Activated CD4-positive, alpha-beta T cell treated with anti-CD3 and anti-CD28 coated beads, Interleukin-2, amount 50 U/mL, for 24 hours (primary cell): ENCODE measurements at places on chromosomes 12 and 14.

DNA sequence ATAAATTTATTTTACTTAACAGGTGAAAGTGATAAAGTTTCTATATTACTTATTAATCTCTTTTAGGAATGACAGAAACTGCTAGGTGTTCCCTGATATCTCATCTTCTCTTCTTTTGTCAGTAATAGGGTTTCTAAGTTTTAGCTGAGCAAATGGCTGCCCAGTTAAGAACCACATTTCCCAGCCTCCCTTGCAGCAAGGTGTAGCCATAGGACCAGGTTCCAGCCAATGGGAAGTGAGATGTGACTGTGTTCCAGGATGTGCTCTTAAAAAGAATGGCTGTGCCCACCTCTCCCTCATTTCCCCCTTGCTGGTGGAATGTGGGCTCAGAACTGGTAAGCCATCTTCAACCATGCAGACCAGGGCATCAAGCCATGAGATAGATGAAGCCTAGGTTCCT is 165.6 kb downstream of the HELB start:
- DNase-seq = no peak

DNA sequence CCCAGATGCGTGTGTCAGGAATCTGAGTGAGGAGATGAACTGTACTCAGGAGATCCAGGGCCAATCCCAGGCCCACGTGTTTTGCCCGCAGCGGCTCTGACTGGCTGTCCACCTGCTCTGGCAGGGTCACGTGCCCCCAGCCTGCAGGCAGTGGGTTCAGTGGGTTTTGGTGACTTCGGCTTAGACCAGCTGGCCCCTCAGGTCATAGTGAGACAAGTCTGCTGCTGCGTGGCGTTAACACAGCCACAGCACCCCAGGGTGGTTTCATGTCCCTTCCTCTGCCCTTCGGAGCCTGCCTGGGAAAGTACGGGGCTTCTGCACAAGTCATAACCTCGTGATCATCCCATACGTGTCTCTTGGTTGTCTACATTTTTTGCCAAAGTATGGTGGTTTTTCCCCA is 2.6 kb downstream of the FBRSL1 start:
- DNase-seq = no peak

- no peak for DNase-seq
Measured at GRCh38 chr12:80864046-80864735, 73.5 kb downstream of the LIN7A start.

DNA sequence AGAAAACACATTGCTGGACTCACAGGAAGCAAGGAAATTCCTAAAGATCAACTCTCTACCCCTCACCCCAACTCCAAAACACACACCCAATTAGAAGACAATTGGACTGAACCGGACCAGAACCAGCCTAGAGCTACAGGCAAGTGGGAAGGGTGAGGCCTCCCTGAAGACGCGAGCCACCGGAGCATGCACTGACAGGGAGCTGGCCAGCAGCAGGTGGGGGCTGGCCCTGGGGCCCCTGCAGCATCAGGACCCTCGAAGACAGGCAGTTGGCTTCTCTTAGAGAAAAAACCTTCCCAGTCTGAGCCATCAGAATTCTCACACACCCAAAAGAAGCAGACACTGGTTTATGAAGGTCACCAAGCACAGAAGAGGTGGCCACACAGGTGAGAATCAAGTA is 209.5 kb upstream of the DIO3 start:
- no peak for DNase-seq

- DNase-seq = no peak
Measured at GRCh38 chr12:88854260-88854659, 274.0 kb upstream of the KITLG start.

GRCh38 chr12:93780101-93780641 is 103.0 kb downstream of the CRADD start:
- no peak for DNase-seq

DNA sequence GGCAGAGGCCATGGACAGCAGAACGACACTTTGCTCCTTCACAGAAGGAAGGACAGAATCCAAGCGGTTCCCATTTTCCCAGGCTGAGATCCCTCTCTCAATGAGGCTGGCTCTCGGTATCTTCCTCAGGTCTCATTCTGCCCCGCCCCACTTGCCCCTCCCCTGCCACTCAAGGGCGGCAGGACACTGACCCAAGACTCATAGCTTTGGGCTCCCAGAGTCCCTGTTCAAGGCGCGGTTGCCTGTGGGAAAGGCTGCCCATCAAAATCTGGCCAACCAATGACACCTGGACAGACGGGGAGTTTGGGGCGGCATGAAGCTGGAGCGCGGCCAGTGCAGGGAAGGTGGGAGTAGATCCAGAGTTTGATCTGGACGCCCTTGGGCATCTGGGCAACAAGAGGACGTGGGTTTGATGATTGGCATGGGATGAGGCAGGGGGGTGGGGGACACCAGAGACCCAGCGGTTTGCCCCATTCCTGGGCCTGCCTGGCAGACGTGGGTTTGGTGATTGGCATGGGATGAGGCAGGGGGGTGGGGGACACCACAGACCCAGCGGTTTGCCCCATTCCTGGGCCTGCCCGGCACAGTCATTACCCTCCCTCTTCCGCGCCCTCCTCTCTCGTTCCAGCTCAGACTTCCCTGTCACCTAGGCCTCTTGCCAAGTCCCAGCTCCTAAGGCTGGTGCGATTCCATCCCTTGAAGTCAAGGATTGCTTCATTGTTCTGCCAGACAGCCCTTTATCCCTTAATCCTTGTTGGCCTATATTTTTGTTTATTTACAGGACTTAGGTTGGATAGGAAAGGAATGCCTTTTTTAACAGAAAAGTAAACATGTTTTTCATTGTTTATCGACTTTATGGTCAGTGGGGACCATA is 92.1 kb downstream of the NINJ2 start:
- DNase-seq = no peak

GRCh38 chr14:58702441-58703160 is 64.8 kb downstream of the DACT1 start:
- DNase-seq = no peak

DNA sequence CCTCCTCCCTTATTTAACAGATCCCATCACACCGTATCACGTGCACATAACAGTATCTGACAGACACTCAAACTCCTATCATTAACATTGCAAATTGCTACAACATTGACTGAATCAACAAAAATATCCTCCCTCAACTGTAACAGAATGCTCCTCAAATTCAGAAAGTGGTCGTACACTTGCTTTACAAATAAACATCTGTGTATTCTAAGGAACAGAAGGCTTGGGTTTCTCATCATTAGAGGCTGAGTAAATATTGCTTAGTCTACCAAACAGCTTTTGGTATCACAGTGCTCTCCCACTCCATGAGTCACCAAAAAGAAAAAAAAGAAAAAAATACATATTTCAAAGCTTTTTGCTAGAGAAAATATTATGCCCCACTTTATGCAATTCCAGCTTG is 23.9 kb downstream of the FERMT2 start:
- DNase-seq = no peak

- DNase-seq = no peak
Measured at GRCh38 chr12:130704606-130705005, 11.5 kb downstream of the RIMBP2 start.

DNA sequence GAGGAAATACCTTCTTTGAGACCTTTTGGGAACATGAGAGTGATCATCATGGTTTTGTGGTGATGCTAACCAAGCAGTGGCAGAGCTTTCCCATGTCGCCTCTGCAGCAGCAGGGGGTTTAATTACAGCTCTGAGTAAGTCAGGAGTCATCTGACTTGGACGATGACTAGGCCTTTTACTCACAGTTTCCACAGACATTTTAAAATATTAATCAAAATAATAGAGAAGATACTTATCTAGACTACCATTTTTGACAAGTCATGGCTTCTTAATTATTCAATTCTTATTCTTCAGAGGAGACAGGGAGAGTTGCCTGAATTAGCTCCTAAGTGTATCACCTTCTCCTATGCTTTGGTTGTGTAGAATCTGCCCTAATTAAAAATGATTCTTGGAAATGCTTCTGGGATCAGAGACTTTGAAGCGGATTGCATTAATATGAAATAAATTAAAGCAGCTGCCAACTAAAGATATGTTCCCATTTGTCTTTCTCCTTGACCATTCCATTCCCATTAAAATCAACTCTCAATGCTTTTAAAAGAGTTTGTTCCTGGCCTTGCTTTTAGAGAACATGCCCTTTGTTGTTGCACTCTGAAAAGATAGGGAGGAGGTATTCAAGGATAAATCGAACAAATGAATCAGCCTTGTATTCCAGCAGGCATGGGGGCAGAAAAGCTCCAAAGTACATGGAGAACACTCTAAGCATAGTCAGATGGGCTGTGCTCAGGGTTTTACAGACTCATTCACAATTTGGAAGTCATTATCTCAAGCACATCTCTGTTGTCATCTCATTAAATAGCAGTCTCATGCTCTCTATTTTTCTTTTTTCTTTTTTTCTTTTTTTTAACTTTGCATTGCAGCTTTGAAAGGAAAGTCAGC is 7.7 kb upstream of the IFNG-AS1 start:
- no peak for DNase-seq

DNA sequence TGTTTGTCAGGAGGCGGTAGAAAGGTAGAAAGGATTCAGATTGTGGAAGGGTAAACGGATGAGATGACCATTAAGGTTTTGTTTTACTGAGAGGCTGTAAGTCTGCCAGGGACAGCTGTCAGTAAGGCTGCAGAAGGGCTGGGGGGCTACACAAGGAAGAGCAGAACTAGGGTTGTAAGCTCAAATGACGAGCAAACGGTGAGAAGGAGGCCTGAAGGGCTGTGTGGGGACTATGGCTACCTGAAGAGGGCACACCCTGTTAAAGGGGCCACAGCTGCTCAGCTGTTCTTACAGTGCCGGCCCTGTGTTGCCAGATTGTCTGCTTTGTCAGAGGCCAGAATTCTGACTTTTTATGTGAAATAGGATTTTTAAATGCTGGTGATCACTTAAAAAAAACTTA is 19.1 kb downstream of the VASH1 start:
- no peak for DNase-seq

DNA sequence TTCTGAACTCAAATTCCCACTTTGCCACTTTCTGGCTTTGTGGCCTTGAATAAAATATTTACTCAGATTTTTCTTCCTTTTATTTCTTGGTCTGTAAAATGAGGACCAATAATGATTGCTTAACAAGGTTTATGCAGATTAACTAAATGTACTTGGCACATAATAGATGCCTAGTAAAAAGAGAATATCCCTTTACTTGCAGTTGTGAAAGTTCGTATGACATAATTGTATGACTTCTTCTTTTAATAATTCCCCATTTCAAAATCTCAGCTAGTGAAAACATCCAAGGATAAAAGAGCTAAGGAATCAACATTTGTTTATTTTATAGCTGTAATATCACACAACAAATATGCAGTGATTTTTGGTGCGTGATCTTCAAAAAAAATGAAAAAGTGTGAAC is 215.6 kb upstream of the ATP2B1 start:
- no peak for DNase-seq
